H54 (cell line): ENCODE measurements at places on chromosomes 4 and X.

- no peak for DNase-seq
These were observed 793 bp downstream of the GRIA3 start for GRCh38 chrX:123184866-123185276.

- DNase-seq, result no peak
These were observed 13.9 kb upstream of the BEX4 start for GRCh38 chrX:103201041-103201440.

DNA sequence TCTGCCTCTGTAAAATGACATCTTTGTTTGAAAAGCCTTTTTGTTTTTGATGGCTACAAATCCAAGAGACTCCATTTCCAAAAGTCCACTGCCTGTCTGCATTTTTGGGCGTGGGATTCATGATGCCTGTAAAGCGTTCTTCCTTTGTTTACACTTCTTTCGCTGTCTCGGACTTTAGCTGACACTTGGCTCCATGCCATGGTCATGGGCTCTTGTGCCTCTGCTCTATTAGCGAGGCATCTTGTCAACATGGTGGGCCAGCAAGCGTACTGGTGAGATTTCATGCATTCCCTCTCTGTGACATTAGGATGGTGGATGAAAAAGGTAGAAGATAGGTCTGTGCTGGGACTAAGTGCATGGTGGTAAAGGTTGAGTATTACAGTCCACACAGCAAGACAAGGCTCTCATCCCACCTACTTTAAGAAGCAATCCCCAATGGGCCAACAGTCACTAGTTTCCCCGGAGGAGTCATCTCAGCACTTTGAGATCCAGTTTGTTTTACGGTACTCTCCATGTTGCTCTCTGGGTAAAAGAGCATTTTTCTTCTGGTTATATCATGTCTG is 298.2 kb upstream of the KLF3 start:
- DNase-seq, result no peak

DNA sequence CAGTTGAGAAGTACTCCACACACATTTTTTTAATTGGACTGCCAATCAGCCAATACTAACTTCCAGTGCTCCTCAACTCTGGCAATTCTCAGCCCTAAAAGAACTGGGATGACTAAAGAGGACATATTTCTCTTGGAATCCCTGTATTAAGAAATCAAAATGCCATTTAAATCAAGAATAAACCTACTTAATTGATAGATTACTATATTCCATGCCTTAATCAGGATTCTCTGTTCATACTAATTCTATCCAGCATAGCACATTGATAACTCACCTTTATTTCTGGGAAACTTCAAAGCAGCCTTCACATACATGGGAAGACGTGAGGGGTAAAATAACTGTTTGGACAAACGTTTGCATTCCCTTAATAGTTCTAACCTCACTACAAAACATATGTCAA is 93.0 kb upstream of the DKK2 start:
- no peak for DNase-seq

DNA sequence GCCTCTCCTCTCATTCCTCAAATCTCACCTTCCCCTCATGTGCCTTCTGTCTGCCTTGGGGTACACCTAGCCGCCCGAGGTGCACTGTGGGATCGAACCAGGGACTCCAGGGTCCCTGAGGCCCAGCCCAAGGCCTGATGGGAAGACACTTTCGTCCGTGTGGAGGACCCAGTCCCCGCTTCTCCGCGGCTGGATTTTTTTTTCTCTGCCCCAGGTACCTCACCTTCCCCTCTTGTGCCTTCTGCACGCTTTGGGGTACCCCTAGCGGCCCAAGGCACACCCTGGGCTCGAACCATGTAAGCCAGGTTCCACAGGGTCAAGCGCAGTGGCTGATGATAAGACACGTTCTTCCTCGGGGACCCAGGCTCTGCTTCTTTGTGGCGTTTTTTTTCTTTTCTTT is 530.7 kb downstream of the CWH43 start:
- no peak for DNase-seq

- DNase-seq, result no peak
These were observed 146.2 kb downstream of the SPOCK3 start for GRCh38 chr4:167088115-167088514.

DNA sequence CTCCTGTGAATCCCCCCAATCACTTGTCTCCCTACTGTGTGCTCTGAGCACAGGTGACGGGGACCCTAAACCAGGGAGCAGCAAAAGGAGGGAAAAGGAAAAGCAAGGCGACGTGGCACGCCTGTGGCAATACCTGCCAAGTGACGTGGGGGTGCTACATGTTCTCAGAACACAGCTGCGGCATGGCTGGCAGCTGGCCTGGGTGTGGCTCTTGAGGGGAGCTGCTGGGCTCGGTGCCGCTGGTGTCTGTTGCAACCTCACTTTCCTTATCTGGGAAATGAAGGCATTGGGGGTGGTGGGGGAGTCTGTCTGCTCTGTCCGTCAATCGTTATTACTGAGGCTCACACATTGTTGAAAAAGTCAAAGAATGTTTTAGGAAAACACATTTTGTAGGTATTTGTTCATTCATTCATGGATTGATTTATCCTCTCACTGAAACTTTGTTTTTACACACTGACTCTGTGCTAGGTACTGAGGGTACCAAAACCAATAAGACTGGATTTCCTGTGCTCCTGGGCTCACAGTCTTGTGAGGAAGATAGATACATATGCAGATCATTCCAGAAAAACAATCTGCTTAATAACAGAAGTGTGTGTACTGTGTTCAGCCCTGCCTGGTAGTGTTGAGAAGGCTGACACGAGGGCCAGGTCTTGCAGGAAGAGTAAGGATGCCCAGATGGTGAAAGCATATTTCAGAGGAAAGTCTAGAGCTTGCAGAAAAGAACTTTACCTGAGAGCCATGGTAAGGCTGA is 217.6 kb downstream of the PTTG2 start:
- DNase-seq, result no peak

DNA sequence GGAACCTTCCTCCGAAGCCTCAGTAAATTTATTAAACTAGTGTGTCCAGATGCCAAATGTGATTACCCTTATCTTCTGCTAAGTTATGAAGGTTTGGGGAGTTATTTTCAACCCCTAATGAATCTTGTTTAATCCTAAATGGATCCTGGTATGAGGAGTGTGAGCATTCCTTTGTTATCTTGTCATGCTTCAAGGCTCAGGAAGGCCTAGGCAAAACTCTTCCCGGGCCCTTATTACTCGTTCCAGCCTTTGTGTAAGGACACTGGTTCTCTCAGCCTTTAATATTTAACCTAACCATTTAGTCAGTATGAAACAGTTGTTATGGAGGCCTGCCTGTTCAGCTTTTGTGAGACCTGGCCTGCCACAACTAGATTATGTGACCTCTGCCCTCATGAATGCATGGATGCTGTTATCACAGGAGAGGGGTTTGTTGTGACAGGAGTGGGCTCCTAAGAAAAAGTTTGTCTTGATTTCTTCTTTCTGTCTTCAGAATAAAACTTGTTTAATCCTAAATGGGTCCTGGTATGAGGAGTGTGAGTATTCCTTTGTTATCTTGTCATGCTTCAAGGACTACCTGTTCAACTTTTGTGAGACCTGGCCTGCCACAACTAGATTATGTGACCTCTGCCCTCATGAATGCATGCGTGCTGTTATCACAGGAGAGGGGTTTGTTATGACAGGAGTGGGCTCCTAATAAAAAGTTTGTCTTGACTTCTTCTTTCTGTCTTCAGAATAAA is 181.7 kb downstream of the SLC39A8 start:
- DNase-seq, result no peak

DNA sequence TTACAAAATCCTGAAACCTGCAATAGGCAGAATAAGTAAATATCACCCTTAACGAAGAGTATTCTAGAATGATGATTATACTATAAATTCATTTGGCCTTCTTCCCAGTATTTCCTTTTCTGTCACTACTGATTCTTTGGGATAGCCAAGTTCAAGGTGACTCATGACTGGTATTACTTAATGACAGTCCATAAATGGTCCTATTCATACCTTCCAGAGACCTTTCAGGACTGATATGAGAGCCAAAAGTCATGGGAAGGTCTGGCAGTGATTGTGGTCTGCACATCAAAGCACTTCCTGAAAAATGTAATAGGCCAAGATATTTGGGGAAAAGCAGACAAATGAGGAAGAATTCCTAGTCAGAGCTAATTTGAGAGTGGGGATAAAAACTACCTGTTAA is 239.6 kb upstream of the FAM47A start:
- DNase-seq, result no peak
